Activated CD4-positive, alpha-beta T cell treated with anti-CD3 and anti-CD28 coated beads, Interleukin-2, amount 10 ng/mL, durations not matched to agents 24 days and 14 days (primary cell): ENCODE measurements at places on chromosomes 1 and 21.

DNA sequence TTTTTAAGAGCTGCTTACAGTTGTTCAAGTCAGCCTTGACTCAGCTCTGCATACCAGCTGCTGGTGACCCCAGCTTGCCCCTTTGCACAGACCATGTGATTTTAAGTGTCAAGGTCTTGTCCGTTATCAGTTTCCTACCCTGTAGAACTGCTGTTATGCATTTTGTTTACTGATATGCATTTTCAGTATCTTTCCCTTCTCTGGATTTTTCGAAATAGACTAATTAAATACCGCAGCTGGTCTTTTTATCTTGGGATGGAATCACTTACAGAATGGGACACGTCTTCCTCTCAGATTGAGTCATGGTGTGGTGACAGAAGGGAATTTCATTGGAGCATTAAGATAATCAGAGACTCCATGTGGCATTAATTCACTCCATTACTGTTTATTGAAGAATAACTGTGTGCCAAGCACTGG, 145.6 kb downstream of the FMN2 start:
- no peak for DNase-seq

DNA sequence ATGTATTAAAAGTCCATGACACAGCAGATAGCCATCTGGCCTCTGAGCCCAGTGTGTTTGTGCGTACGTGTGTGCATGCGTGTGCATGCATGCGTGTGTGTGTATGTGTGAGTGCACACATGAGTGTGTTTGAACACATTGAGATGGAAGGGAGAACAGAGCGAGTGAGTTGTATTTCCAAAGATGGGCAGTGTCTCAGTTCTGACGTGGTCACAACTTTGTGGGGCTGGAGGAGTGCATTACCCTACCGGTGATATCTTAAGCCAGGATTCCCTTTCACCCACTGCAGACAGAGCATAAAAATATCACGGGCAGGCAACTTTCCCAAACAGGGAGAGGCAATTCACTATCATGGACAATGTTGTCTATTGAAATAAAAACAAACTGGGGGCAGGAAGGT, 27.8 kb downstream of the IRF2BP2 start:
- no peak for DNase-seq

DNA sequence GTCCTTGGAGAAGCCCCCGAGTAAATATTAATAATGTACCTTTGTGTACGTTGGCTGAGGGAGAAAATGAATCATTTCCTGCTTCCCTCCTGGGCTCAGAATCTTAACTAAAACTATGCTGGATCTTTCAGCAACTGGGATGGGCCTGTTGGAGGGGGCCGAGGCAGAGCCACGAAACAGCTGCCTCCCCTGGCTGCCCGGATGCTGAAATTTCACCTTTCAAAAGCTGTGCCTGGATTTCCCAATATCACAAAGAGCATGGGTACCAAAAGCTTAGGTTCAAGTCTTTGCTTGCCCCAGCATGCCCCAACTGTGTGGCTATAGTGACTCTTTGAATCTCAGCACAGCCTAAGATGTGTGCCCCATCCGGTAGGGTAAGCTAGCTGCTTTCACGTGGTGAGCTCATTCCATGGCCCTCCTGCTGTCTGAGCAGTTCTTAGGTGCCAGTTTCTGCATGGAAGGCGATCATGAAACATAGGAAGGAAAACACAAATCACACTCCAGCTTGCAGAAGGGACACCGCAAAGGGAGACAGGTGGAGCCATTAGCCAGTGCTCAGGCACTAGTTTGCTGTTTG, 473.5 kb downstream of the PTPRU start:
- peak; percentile 64 for DNase-seq

DNA sequence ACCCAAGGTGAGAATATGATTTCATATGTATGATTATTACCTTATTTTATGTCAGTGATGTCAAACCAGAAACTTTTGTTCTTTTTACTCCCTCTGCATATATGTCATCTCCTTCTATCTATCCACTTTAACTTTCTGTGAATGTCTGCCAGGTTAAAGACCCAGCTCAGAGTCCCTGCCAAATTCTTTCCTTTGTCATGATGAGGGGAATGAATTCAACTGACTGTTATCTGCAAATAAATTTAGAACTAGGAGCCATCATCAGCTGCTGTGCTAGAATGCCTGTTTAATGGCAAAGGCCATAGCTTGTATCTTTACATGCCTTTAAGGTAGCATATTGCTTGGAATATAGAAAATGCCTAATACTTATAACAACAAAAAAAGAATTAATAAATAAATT, 815.6 kb upstream of the NEGR1 start:
- DNase-seq = no peak
